ENCODE measurements at places on chromosomes 7 and 10. TPM values are rescaled to one million over a fixed set of nuclear protein-coding genes. Genes with fewer than 3 reads are reported as not detected.

The TFEC gene
- not detected for total RNA-seq

The PRKAR1B gene
- total RNA-seq = 35.5 TPM

The METTL2B gene
- total RNA-seq = 24.7 TPM

The INSYN2A gene
- under 0.01 TPM for total RNA-seq

The PRKG1 gene
- 22.9 TPM for total RNA-seq

The NANOS1 gene
- total RNA-seq = 0.66 TPM

The VKORC1L1 gene
- total RNA-seq = 15.1 TPM

The CDH23 gene
- total RNA-seq = under 0.01 TPM
